ENCODE measurements at places on chromosomes 4 and X.

DNA sequence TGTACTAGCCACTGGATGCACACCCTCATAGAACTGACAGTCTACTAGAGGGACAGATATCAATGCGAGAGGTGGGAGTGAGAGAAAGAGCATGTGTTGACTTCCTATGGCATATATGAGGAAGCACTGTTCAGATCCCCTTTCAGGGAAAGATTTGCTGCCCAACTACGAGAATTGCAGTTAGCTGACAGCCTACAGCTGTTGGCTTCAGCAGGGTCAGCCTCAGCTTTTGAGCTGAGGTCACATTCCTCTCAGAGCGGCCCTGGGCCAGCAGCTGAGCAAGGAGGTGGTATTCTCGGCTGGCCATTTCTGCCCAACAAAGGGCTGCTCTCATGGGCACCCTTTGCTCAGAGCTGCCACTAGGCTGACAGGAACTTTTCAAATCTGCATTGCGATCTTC lies 580.2 kb downstream of the MID1IP1 start:
- DNase-seq = no peak

GRCh38 chrX:133921764-133922389 lies 63.5 kb downstream of the GPC3 start:
- DNase-seq = no peak

DNA sequence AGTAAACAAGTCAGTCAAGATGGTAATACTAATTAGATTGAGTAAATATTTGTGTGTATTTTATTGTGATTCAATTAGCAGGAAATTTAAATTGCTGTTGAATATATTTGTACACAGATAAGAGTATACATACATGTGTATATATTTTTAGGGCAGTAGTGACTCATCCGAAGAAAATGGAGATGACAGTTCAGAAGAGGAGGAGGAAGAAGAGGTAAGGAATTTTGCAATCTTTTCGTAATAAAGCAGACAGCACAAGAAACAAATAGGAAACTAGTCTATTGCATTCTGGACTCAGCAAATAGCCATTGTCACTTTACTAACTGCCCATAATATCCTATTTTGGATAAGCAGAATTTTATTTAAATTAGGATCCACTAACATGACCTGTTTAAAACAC lies 6.6 kb downstream of the IBSP start:
- DNase-seq = no peak

DNA sequence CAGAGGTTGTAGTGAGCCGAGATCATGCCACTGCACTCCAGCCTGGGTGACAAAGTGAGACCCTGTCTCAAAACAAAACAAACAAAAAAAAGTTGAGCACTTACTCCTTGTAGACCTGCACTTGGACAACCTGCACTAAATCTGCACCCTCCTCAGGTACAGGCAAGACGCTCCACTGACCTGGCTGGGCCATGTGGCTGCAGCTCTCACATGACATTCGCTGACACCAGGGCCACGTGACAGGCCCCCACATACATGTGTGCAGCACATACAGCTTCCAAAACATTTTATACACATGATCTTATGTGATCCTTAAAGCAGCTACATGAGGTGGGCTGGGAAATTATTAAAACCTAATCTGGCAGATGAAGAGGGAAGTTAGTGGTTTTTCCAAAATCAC lies 62.5 kb downstream of the MGST2 start:
- DNase-seq = no peak

DNA sequence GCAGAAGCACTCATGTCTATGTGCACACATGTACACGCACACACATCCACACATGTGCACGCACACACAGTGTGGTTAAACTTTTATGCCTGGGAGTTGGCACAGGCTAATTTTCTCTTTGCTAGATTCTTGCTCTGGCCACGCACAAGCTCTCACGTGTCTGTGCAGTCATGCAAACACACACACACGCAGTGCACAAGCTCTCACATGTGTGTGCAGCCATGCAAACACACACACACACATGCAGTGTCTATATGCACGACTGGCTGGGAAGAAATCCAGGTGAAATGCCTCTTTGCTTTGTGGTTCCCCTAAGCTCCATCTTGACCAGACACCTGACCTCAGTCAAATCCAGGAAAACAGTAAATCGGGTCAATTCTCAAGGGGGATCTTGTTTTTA lies 138.0 kb downstream of the SHOX start:
- DNase-seq = no peak

DNA sequence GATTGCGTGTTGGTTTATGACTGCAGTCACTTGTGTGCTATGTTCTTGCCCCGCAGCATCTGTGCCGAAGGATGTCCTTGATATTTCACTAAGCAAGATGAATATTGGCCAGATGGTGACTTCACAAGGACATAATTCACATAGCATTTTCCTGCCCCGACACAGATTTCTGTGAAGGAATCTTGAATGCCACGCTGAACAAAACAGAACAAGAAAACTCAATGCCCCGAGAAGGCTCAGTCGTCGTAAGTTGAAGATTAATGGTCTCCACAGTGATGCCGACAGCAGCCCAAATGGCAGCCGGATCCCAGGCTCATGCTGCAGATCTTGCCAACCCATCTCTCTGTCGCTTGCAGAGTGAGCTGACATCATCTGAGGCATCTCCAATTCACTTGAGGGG lies 145.9 kb downstream of the CPEB2 start:
- DNase-seq = no peak

GRCh38 chr4:48668254-48669017 lies 111.6 kb downstream of the FRYL start:
- DNase-seq = no peak

GRCh38 chr4:1244081-1244977 lies 4.6 kb downstream of the CTBP1 start:
- no peak for DNase-seq

DNA sequence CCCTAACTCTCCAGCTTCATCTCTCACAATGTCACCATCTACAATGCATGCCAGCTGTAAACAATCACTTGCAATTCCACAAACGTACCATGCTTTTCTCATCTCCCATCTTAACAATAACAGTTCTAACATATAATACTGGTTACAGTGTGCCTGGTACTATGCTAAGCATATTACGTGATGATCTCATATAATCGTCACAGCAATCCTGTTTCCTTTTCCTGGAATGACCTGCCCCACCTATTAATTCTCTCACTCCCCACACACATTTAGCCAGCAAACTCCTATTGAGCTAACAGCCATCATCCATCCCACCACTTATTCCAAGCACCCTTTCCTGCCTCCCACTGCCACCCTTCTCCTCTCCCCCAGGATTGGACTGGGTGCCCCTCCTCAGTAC lies 7.9 kb downstream of the JCHAIN start:
- no peak for DNase-seq

GRCh38 chr4:186778134-186778533 lies 54.5 kb upstream of the FAT1 start:
- DNase-seq = no peak

DNA sequence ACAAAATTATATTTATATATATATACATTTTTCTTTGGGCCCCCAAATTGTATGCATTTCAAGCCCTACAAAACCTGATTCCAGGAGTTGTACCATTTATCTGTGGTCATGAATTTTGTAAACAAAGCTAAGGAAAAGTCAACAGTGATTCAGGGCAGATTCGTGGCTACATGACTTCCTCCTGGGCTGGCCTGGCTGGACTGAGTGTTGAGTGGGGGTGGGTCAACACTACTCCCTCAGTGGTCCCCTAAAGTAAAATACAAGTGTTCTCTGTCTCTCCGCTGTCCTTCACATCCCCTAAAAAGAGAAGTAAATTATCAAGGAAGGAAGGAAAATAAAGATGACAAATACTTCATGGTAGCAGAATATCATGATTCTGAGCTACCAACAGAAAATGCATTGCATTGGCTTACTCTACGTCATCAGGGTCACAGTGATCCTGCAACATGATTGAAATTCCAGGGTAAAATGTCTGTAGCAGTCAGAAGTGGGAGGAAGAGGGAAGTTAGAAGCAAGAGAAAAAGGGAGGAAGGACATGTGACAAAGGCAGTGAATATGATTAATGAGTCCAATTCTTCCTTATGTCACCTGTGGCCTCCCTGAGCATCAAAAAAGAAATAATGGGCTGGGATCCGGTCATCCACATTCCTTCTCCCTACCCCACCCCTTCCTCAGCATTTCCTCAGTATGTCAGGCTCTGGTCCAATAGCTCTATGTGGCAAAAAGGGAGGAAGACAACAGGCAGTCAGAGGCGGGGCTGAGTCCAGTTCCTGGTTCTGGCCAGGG lies 42.4 kb upstream of the MYOZ2 start:
- no peak for DNase-seq

- DNase-seq = no peak
These were observed 32.9 kb downstream of the HERC6 start for GRCh38 chr4:88411491-88412096.

DNA sequence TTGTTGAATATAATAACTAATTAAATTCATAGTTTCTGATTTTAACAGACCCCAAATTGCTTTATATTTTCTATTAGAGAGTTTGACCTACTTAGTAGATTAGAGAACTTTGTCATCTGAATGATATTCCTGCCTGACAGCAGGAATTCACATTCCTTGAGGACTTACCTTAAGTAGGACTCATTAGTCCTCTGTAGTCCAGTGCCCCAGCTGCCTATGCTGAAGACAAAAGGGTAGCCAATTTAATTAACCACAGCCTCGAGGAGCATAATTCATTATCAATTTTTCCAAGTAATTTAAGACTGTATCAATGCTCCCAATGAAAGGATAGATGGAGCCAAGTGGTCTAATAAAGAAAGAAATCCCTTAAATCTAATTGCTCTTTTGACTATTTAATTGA lies 1405.0 kb upstream of the IGFBP7 start:
- DNase-seq = no peak

GRCh38 chrX:108132876-108133275 lies 41.3 kb downstream of the ATG4A start:
- no peak for DNase-seq

DNA sequence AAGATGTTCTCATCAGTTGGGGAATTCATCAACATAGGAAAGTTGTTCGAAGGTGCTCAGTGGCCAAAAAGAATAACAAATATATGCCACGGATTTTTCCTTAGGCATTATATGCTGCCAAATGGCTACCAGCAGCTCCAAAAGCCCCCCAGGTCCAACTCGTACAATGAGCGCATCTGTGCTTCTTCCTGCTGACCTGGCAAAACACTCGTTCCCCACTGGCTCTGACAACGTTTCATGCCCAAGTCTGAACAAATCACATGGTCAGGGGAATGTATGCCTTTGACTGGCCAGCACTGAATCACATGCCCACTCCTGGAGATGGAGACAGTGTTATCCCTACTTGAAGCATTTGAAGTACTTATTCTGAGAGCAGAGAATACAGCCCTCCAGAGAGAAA lies 59.9 kb upstream of the SPP1 start:
- DNase-seq = no peak

DNA sequence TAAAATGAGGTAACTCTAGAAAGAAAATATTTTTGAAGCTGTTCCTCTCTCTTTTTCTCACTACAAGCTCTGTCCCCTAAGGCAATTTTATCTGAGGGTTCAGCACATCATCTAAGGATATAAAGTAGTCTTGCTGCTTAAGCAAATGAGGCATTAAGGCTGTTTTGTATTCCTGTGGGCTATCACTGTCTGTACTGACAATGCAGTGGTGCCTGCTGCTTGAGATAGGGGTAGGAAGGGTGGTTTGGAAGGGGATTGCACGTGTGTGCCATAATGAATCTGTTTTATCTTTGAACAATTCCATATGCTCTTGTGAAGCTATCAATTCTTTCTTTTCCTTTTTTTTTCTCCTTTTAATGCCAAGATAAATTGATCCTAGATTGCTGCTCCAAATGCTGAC lies 128.0 kb upstream of the ATOH1 start:
- DNase-seq = no peak

DNA sequence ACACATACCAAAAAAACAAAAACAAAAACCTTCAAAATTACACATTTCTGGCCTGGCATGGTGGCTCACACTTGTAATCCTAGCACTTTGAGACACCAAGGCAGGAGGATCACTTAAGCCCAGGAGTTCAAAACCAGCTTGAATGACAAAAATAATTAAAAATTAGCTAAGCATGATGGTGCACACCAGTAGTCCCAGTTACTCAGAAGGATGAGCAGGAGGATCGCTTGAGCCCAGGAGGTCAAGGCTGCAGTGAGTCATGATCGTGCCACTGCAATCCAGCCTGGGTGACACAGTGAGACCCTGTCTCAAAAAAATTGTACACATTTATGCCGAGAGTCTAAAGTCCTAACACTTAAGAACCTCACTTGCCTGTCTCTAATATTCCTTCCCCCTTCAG lies 18.3 kb downstream of the SLC39A8 start:
- DNase-seq = no peak

- no peak for DNase-seq
These were observed 566.2 kb downstream of the DACH2 start for GRCh38 chrX:86714441-86714840.

DNA sequence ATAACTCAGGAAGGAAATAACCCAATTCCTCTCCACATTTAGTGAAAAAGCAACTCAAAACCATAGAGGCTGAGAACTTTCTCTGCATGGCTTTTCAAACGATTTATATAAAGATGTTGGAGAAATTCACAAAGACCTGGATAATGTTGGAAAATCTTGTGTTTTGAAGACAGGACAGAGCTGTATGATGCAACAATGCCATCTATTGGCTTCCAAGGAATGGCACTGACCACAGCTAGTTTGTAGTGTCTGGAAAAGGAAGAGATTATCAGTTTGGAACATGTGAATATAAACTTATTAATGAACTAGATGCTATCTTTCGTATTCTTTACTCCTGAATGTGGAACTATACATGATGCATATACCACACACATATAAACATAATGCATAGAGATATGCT lies 503.6 kb downstream of the IL1RAPL1 start:
- DNase-seq = no peak

DNA sequence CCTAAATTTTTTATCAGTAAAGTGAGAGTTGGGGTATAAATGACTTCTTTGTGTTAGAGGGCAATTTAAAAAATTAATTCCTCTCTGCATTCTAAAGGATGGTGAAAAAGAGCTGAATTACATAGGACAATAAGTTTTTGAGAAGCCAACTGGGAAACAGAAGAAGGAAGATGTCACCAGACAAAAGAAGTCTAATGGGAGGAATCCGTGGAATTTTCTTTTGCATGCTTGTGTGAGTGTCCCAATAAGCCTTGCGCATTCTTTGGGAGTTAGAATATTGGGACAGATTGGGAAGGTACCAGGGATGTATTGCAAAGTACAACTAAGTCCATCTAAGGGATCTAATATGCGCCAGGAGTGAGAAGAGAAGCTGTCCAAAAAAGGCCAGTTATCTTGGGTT lies 35.1 kb upstream of the NR3C2 start:
- no peak for DNase-seq

- no peak for DNase-seq
These were observed 716 bp downstream of the KIT start for GRCh38 chr4:54658252-54659093.

DNA sequence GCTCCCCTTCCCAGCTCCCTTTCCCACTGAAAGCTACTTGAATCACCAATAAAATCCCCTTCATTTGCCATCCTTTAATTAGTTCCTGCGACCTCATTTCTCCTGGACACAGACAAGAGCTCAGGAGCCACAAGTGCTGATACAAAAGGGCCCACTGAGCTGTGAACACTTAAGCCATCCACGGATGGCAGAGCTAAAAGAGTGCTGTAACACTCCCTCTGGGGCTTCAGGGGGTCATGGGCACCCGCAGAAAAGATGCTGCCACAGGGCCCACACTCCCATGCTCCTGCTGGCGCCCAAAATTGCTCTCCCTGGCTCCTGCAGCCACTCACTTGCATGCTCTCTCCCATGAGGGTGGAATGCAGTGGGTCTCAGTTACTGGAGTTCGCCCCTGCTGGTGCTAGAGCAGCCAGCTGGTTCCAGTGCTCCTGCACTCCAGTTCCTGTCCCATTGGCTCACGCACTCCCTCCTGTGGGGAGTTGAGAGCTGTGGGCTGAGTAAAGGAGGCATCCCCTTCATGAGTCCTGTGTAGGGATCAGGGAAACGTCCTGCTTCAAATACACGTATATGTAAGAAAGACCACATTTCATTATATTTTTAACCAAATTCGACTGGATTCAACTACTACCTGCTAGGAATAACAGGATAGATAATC lies 1291.0 kb downstream of the ARAP2 start:
- no peak for DNase-seq

All from stimulated activated CD8-positive, alpha-beta memory T cell treated with anti-CD3 and anti-CD28 coated beads, Interleukin-7, amount 100 ng/mL, for 24 hours (primary cell).